Pulmonary artery endothelial cell (primary cell): ENCODE measurements at places on chromosomes 4 and X.

DNA sequence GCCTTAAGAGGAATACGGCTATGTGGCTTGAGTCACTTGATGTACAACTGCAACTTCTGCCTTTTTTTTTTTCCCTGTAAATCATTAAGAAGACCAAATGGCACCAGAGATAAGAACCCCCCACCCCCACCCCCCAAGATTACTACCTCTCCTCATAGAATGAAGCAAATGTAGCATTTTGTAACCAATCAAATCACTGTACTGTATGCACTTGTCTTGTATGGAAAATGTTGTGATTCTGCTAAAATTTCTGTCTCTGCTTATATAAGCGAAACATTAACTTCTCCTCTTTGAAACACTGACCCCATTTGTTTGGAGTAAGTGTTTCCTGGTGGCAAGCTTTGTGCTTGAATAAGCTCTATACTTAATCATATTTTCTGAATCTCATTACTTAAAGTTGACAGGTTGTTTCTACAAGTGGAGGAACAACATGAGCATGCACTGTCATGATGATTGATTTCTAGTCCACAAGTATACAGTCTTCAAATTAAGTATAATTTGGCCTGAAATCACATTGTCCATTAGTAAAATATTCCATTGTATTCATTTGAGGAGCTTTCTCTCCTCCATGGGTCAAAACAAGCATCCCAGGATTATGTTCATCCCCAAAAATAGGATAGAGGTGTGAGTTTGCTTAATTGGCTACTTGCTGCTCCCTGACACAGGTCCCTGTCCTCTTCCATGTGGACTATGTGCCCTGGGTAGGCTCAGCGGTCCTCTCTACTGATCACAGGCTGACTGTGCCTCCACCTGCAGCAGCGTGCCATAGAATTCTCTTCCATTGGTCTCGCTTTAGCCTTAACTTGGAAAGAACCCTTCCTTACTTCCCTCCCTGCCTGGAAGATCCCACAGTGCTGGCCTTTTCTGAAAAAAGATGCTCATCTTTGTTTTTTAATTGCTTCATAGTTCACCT, 104.0 kb upstream of the BMP2K start:
- no peak for DNase-seq

- DNase-seq: no peak
Measured at GRCh38 chrX:131675596-131676194, 131.8 kb downstream of the OR13H1 start.

DNA sequence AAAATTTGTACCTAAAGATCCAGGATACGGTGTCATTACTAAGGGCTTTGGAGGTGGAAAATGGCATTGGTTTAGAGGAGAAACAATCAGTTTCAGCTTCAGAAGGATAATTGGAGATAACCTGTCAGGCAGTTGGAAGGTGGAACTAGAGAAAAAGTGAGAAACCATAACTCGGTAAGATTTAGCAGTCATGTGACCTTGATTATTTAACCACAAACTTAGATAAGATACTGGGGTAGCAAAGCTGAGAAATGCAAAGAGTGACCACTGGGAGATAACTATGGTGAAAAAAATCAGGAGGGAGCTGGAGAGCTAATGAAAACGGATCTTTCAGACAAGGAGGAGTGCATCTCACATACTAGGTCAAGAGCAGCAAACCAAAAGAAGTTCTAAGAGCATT, 58.3 kb upstream of the SMARCA5 start:
- DNase-seq: no peak

DNA sequence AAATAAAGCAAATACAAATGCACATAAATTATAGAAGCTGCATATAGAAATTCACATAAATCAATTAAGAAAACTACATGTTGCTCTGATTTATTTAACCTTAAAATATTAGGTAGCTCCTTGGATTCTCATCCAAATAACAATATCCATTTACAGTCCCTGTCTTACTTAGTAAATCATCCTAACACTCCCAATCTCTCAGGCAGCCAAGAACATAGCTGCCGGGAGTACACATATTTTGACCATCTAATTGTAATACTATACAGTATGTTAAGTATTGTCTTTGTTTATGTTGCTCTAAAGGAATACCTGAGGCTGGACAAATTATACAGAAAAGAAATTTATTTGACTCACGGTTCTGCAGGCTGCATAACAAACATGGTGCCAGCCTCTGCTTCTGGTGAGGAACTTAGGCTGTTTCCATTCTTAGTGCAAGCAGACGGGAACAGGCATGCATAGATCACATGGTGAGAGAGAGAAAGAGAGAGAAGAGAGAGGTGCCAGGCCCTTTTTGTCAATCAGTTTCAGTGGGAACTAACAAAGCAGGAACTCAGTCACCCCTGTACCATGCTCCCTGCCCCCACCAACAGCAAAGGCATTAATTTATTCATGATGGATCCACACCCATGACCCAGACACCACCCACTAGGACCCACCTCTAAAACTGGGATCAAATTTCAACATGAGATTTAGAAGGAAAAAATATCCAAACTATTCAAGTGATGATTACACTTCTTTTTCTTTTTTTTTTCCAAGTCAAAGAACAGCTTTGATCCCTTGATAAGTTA, 614.8 kb upstream of the TECRL start:
- no peak for DNase-seq

DNA sequence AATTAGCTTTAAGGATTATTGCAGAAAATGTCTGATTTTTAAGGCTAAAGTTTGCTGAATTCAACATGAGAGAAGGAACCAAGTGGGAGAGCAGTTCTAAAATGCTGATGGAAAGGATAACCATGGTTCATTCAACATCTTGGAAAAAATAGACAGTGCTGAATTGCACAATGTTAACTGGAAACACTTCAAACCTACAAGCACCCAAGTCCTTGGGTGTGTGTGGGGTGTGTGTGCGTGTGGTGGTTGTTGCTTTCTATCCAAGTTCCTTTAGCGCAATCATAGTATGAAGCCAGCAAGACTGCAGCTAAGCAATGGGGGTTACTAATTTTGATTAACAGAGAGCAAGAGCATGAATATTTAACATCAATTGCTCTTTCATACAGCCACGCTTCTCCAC, 29.3 kb upstream of the SCOC start:
- DNase-seq: no peak

GRCh38 chr4:3111461-3111860, 37.0 kb downstream of the HTT start:
- DNase-seq: peak; percentile 67

DNA sequence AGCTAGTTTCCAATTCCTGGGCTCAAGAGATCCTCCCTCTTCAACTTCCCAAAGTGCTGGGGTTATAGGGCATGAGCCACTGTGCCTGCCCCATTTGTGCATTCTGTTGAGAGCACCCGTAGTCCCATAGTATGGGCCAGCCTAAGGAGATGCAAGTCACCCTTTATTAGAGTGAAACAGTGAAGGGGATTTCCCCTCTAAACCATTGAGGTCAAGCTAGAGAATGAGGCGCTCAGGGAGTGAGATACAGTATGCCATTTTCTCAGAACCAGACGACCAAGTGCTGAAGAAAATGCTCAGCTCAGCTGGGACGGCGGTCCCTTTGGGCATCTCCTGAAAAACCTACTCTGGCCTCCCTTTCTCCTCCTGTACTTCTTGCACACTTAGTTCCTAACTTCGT, 18.7 kb downstream of the RNF4 start:
- no peak for DNase-seq

DNA sequence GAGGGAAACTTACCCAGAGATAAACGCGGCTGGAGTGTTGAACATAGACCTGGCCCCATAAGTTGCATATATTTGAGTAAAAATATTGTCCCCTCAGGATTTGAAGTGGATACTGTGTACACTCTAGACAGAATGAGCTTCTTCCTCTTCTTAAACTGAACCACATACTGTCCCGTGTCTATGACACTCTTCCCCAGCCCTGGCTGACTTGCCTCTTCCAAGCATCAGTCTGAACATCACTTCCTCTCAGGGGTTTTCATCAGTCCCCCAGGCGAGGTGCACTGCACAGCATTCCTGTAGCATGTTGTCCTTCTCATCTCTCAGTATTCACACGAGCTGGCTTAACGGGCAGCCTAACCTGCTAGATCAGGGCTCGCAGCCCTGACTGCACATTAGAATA, 80.5 kb upstream of the TMEM150C start:
- DNase-seq: no peak

DNA sequence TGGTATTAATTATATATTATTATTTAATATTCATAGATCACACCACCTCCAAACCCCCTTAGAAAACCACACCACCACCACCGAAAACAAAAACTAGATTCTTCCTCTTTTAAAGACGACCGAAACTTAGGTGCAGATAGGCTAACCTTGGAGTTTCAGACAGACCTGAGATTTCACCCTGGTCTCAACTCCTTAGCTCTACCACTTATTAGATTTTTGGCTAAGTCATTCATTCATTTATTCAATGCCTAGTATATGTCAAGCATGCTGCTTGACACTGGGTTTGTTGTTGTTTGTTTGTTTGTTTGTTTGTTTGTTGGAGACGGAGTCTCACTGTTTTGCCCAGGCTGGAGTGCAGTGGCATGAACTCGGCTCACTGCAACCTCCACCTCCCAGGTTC, 9.5 kb upstream of the BMP2K start:
- DNase-seq: no peak

DNA sequence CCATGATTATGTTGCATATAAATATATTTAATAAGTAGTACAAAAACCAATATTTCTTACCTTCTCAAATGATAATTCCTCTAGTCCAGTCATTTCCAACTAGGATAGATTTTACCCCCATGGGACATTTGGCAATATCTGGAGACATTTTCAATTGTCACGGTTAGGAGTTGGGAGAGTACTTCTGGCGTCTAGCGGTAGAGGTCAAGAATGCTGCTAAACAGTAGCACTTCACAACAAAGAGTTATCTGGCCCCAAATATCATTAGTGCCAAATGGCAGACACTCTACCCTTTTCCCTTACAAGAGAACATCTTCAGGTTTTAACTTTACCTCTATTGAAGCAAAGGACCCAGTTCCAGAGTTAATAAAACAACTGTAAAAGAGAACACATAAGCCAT, 168.1 kb downstream of the FAT4 start:
- no peak for DNase-seq

- no peak for DNase-seq
Measured at GRCh38 chr4:122652379-122652778, 31.5 kb upstream of the IL21 start.

GRCh38 chr4:92304606-92305005, 840 bp downstream of the GRID2 start:
- no peak for DNase-seq

GRCh38 chr4:16687845-16688244, 210.6 kb downstream of the LDB2 start:
- no peak for DNase-seq

- DNase-seq: no peak
Measured at GRCh38 chr4:140238351-140239056, 84.5 kb upstream of the MAML3 start.

- no peak for DNase-seq
Measured at GRCh38 chr4:33104273-33104672, 2384.1 kb downstream of the PCDH7 start.

GRCh38 chr4:186593587-186593973, 38.2 kb upstream of the MTNR1A start:
- DNase-seq: no peak

DNA sequence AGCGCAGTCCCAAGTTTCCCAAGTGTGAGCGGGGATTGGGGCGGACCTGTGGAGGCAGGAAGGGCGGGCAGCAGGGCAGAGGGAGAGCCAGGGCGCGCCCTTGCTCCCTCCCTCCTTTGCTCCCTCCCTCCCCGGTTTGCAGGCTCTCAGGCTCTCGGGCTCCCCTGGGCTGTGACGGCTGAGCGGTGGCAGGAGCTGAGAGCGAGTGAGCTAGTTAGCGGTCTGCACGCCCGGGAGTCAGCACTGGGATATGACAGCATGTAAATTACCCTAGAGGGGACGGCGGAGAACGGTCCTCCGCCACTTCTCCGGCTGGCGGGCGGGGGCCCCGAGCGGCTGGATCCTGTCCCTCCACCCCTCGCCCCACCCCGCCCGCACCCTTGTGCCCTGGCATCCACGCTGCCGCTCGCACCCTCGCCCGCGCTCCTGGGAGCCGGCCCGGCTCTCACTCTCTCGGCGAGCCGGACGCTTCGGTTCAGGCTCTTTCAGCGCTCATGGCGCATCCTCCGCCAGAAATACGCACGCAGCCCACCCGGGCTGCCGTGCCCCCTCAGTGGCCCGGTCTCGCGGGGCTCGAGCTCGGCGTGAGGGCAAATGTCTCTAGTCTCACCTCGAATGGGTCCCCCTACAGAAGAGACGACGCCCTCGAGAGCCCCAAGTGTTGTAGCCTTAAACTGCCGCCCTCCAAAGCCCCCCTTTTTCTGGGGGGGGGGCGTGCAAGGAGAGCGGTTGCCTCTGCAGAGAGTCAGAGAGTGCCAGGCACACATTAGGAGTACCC, at the start of gene TSC22D3:
Gene TSC22D3, minus strand, starts transcription at position 54 of the 778 bp plus-strand sequence. CDS start 368 bp downstream, outside the sequence.
- DNase-seq: peak; percentile 11

- DNase-seq: no peak
Measured at GRCh38 chr4:5774416-5775036, 63.5 kb downstream of the EVC start.

GRCh38 chr4:85701861-85702321, 226.9 kb downstream of the ARHGAP24 start:
- no peak for DNase-seq

DNA sequence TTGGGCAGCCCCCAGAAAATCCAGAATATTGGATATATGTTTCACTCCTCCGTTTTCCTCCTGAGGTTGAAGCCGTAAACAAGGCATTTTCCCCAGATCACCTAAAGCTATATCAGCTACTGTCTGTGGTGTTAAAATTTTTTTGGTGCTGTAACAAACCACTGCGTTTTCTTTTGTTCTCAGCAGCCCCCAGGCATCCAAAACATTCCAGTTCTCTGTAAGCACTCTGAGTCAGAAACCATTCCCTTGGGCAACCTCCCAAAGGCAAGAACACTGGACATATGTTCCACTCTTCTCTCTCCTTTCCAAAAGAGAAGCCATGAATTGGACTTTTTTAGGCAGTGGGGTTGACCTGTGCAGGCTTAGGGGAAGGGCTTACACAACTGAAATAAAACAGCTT, 310.9 kb downstream of the MID1IP1 start:
- no peak for DNase-seq

GRCh38 chr4:184843984-184844554, 18.3 kb upstream of the ACSL1 start:
- no peak for DNase-seq

DNA sequence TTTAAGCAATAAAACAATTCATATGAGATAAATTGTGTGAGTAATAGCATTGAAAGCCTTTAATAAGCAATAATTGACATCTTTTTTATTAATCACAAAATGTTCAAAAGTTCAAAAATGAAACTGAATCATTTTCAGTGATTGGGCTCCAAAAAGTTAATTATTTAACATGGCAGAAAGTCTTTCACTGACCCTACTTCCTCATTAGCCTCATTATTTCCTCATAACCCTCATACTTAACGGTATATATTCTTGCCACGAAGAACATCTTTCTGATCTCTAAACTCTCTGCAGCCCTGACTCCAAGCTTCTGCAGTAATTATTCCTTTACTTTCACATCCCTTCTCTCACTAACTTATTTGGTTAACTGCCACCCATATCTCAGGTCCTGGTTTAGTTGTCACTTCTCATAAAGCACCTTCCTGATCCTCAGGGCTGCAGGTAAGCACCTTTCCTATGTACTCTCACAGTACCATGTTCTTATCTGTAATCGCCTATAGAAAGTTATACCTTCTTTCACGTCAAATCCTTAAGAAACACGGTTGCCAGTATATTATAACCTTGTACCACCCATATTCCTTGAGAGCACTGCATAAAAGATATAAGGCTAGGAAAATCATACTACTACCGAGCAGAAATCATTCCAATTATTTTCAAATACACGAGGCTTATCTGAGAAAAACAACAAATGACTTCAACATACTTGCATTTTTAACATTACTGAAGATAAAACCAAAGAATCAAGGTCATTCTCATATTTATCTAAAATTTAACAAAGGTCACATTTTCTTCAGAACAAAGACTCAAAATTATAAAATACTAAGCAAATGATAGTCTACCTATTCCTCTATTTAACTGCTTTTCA, 72.2 kb downstream of the PPP3CA start:
- DNase-seq: no peak
